Foreskin fibroblast (primary cell): ENCODE measurements at places on chromosomes 16 and 17.

GRCh38 chr16:67088551-67088950 lies 21.2 kb upstream of the PHAF1 start:
- no peak for DNase-seq

- no peak for DNase-seq
These were observed 10.0 kb downstream of the SLC22A31 start for GRCh38 chr16:89190150-89190958.

DNA sequence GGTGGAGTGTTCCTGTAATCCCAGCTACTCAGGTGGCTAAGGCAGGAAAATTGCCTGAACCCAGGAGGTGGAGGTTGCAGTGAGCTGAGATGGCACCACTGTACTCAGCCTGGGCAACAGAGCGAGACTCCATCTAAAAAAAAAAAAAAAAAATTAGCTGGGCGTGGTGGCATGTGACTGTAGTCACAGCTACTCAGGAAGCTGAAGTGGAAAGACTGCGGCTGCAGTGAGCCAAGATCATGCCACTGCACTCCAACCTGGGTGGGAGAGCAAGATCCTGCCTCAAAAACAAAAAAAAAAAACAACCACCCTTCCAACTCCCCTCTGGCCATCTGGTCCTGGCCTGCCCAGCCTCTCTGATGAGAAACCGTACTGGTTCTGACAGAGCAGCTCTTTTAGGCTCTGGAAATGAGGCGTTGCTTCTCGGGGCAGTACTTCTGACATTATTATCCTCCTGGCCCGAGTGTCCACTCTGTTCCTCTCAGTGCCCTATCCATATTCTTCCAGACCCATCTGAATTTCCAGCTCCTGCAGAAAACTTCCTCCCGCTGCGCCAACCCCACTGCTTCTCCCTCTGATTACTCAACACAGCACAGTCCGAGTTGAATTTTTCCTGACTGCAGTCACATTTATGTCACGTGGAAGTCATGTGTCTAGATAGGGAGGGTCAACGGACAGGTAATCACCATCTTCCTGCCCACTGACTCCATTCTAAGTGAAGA lies 13.3 kb downstream of the GGA2 start:
- DNase-seq: peak; percentile 73

GRCh38 chr17:6641247-6641863 lies 495 bp downstream of the TXNDC17 start:
- DNase-seq: no peak

- no peak for DNase-seq
These were observed 183.7 kb downstream of the RGS9 start for GRCh38 chr17:65320820-65321219.

DNA sequence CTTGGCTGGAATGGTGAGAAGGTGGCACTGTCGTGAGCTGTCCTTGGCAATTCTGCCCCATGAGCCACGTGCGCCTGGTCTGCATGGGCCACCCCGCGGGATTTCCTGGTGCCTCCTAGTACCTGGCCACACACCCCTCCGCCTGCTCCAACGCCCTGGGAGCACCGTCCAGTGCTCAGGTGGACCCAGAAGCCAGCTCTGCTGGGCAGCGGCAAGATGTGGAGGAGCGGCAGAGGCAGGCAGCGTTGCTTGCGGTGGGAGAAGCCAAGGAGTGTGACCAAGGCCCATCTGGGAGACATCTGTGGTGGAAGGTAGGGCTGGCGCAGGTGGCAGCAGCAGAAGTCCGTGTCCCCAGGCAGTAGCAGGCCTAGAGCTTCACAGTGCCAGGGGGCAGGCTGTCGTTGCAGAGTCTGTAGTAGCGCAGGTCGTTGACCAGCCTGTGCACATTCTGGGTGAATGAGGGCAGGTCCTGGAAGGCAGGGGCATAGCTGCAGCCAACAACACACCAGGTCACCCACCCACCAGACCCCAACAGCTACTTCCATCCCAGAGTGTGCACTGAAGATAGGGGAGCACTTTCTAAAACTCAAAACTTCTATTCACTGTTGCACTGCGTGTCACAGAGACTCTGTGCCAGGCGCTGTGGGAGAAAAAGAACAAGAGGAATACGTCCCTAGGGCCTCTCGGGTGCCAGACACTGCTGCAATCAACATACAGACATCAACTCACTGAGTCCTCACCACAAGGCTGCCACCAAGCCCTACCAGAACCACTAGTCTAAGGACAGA lies 34.9 kb upstream of the GSG1L start:
- no peak for DNase-seq

GRCh38 chr17:1045456-1045855 lies 48.5 kb downstream of the TIMM22 start:
- DNase-seq: no peak

DNA sequence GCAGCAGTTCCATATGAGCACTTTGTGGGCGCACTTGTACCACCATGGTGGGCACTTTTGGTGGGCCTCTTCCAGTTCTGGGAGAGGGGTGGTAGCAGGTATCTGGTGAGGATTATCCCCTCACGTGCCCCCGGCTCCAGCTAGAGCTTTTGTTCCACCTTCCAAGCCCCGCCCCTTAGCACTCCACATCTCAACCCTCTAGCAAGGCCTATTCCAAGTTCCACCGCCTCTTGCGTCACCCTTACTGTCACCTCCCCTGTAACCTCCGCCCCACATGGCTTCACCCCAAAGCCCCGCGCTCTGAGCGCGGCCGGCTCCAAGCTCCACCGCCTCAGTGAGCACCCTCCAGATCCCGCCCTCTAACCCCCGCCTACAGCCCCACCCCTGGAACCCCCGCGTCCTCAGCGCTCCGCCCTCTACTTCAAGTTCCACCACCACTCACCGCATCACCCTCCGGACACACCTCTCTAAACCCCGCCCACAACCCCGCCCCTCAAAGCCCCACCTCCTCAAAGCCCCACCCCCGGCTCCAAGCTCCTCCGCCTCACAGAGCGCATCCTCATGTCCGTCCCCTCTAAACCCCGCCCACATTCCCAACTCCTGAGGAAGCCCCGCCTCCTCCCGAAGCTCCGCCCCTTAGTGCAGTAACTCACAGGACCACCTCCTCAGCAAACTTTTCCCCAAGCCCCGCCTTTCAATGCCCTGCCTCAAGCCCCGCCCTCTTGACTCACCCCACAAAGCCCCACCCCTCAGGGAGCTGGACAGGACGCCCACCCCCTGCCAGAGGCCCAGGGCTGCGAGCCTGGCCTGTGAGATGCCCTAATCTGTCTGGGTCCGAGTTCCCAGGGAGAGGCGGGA lies 11.1 kb downstream of the SCN4A start:
- peak; percentile 30 for DNase-seq

DNA sequence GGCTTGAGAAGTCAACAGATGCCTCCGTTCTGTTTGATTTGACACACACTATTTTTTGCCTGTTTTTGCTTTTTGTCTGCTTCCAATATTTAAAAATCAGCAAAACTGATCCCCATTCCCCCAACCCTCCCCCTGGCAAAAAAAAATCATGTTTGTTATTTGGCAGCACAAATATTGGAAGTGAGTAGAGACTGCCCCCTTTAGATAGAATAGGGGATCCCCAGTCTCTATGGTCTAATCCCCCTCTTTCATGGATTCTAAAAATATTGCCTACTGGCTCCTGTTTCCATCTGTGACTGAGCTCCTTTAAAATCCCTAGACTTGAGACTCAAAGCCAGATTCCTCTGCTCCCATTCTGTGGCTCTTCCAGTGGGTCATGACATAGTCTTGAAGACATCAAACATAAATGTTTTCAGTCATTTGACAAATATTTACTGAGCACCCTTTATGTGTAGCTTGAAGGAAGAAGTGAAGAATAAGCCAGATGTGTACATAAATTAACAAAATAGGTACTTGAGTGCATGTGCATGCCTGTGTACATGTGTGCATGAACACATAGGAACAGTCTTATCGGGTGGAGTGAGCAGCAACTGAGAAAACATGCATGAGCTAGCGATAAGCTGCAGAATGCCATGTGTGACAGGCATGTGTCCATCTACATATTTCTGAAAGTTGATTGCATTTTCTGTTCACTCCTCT lies 101.2 kb downstream of the SALL1 start:
- DNase-seq: no peak

DNA sequence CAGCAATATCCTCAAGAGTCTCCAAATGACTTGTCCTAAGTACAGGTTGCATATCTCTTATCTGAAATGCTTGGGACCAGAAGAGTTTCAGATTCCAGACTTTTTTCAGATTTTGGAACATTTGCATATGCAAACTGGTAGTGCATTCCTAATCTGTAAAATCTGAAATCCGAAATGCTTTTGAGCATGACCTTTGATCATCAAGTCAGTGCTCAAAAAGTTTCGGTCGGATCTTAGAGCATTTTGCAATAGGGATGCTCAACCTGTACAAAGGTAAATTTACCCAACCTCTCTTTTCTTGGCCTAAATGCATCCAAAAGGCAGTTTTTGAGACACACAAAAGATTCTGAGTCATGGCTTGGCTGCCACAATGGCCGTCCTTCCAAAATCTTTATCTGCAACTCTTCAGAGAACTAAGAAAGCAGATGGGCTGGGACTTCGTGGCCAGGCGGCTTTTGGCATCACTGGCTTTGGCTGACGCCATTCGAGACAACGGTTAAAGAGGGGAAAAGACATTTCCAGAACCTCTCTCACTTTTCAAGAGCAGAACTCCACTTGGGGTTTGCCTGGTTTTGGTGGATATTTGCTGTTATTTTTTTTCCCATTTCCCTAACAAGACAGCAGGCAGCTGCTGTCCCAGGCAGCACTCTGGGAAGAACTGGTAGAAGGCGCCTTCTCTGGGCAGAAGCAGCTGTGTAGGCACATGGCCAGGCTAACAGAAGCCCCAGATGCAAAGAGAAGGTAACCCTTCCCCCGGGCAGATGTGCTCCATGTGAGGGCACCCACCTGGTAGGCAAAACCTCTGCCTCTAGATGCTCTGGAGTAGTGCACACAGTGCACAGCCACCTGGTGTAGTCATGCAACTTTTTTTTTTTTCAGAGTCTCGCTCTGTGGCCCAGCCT lies 8.9 kb downstream of the CPPED1 start:
- DNase-seq: no peak

GRCh38 chr16:65950211-65950610 lies 416.3 kb upstream of the CDH5 start:
- peak; percentile 10 for DNase-seq

- no peak for DNase-seq
These were observed 10.3 kb downstream of the MRC2 start for GRCh38 chr17:62637809-62638208.

DNA sequence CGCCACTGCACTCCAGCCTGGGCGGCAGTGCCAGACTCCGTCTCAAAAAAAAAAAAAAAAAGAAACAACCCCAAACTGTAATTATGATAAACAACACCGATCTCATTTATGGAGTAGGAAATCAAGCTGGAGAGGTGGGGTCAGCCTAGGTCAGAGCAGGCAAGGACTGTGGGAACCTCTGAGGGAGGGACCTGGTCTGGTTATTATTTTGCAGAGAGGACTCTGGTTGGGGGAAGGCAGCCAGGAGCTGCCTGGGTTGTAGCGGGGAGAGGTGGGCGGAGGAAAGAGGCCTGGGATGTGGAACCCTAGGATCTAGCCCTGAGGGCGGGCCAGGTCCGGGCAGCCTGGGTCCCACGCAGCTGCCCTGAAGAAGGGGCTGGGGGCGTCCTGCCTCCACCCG lies 10.9 kb upstream of the HS3ST6 start:
- peak; percentile 38 for DNase-seq
